ENCODE measurements at places on chromosomes 2 and 18.

- DNase-seq, result no peak
Observed at GRCh38 chr2:70078384-70078783, 8.9 kb upstream of the PCBP1 start.

DNA sequence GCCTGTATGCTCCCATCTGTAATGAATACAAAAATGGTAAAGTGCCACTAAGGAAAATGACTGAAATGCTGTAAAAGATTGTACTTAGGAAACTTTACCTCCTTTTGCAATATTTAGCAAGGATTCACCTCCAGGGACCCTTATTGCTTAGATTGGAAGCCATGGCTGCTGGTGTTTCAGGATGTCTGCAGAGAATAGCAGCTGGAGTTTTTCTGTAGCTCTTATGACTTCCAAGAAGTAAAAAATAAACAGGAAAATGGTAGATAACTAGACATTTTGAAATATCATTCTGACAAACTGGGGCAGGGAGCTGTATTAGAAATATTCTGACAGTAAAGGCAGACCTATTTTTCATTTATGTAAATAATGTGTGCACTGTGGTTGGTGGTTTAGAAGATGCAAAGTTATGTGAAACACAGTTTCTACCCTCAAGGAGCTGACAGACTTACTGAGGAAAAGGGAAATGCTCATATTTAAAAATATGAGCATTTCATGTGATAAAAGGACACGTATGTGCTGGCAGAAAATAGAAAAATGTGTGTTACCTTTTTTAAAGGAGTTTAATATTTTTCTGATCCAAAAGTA, 224.9 kb upstream of the BOD1L2 start:
- no peak for DNase-seq

GRCh38 chr2:2180446-2180845, 150.6 kb downstream of the MYT1L start:
- DNase-seq, result no peak

DNA sequence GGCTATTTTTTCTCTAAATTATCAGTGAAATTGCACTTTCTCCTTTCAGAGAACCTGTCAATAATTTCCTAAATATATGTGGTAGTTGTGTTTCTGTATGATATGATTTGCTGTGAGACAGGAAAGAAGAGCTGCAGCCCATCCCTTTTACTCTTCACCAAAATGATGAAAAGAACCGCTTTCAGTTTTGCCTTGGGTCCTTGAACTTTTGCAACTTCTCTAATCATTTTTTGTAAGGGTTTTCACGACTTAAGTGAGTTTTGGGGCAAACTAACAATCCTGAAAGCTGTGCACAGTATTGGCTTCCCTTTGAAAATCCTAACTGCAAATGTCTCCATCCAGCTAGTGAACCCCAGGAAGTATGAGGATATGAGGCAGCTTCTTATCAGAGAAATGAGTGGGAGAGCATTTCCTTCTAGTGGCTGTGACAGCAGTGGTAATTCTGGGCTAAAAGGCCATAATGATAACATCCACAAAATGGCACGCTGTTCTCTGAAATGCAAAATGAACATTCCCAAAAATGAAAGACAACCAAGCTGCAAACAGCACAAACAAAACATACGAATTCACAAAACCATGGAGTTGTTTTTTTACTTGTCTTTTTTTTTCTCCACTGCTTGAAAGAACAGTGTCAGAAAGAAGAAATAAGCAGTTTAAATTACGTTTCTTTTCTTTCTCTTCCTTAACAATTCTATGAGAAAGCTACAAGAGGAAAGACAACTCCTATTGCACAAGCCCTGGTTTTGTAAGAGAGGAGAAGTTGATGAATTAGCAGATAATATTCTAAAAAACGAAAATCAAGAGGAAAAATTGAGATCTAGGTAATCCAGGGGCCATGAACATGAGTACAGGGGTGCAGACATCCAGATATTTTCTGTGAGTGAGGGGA, 1291.6 kb upstream of the ZEB2 start:
- DNase-seq, result no peak

DNA sequence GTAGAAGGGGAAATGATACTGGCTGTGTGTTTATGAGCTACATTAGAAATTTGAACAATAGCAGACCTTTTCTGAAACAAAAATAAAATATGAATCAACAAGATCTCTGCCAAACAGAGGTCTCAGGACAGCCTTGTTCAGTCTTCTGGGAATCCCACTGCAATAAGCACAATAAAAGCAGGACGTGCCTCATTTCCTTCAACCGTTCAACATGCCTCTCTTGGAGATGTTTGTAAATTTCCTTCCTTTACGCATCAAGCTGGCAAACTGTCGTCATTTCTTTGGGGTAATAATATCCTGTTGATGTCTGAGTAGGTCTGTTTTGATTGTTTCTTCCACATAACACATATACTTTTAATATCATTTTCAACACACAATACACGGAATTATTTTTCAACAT, 77.2 kb downstream of the TCF4 start:
- peak; percentile 52 for DNase-seq

GRCh38 chr2:238894226-238894949, 46.5 kb downstream of the TWIST2 start:
- no peak for DNase-seq

GRCh38 chr2:163132850-163133249, 294.3 kb upstream of the KCNH7 start:
- no peak for DNase-seq

DNA sequence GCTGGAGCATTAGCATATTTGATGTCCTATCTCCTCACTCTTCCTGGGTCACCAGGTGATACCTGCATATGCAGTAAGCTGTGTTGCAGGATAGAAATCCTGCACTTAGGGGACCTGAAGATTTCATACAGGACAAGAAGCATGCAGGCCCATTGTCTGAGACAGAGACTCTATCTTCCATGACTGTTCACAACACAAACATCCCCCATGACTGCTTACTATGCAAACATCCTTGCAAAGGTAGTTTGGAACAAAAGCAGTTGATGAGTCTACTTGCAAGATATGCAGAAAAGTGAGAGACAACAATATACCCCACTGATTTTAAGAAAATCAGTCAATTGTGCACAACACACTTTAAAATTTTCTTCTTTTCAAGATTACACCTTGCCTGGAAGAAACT, 108.6 kb upstream of the ZEB2 start:
- DNase-seq, result no peak

DNA sequence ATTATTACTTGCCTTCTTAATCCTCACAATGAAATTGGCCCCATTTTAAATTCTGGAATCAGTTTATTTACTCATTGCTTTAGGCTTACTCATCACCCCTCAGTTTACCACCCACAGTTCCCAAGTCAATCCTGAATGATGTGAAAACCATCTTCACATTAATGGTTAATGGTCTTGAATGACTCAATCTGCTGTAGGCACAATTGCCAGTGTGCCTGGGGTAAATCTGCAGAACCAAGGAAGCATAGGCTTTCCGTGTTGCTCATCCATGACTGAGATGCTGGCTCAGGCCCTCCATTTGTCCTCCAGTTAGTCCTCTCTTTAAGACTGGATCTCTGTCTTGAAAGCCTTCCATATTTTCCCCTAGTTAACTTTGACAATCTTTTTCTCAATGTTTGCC, 164.5 kb downstream of the PMAIP1 start:
- DNase-seq, result peak; percentile 54

GRCh38 chr18:49934457-49934856, 121.1 kb upstream of the ACAA2 start:
- no peak for DNase-seq

GRCh38 chr2:85302121-85302520, 25.7 kb downstream of the TGOLN2 start:
- no peak for DNase-seq

DNA sequence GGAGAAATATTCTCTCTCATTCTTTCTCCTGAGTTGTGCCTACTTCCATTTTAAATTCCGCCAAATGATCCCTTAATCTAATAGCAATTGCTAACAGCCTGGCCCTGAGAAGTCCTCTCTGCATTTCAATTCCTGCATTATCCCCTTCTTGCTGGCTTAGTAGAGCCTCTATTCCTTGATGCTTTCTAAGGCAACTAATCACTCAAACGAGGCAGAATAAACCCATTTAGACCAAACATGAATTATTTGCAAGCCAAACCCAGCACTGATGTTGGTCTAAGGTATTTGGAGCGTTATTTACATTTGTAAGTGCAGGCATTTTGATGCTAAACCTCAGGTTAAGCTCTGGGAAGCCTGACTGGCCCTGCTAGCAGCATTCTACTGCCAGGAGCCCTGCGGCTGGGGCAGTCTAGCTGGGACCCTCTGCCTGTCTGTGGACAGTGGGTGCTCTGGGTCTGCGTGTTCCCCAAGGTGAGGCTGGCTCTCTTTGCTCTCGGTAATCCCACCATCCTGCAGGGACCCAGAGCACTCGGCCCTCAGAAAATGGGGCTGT, 173.1 kb upstream of the HS6ST1 start:
- no peak for DNase-seq

DNA sequence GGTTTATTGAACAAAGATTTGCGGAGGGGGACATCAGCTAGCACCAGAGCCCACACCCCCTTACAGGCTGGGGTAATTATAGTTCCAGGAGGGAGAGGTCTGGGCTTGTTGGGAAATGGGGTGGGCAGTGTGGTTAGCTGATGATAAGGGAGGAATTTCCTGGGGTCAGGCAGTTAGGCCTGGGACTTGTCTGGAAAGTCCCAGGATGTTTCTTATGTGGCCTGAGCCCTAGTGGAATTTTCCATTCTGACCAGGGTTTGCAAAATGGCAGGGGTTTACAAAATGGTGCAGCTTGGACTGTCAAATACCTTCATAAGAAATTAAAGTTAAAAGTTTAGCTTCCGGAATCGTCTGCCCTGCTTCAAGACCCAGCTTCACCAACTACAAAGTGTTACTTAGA, 199.1 kb downstream of the FBXO15 start:
- no peak for DNase-seq

DNA sequence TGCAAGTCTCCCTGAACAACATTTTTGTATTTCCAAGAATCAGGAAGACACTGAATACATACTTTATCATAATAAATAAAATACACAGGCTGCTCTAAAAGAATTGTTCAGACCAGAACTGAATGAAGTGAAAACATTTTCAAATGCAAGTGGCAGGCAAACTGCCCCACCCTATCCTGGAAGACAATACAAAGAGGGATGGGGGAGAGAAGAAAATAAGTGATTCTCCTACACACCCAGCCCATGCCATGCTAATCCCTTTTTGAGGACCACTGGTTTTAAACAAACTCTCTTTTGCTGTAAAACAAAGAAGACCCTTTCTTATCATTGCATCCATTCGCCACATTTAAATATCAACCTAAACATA, 95.6 kb downstream of the PID1 start:
- DNase-seq, result no peak

GRCh38 chr2:80266231-80266630, 38.3 kb downstream of the LRRTM1 start:
- no peak for DNase-seq

All from MG63 (cell line).